ENCODE measurements at places on chromosomes 1 and 21.

- peak; percentile 81 for DNase-seq
Observed at GRCh38 chr1:54857746-54858561, 29.0 kb downstream of the DHCR24 start.

DNA sequence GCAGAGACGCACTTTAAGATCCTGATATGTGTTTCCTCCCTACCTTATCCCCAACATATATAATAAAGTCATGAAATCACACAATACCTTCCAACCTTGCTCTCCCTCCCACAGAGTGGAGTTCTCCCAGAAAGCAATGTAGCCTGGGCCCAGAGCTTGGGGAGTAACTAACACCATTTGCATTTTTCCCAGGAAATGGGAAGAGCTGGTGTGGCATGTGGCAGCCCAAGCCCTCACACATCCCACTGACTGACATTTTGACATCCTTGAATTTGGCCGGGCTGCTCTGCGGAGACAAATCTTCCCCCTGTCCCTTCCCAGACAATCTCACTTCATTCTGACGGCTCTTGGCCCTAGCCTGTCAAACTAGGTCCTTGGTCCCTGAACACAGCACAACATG, 37.0 kb upstream of the ATP2B4 start:
- no peak for DNase-seq

DNA sequence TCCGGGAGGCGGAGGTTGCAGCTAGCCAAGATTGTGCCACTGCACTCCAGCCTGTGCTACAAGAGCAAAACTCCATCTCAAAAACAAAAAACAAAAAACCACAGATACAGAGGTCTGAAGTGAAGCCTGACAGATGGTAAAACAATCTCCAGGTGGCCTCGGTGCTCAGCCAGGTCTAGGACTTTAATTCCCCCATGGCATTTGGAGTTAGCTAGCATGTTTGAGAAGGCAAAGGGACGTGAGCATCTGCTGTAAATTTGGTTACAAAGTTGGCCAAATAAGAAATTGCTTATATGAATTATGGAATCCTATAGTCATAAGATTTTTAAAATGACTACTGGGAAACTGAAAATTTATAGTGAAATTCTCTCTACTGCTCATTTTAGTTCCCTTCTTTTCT, 98.3 kb upstream of the FMN2 start:
- no peak for DNase-seq

GRCh38 chr1:52634111-52634510, 1.1 kb downstream of the SHISAL2A start:
- no peak for DNase-seq

DNA sequence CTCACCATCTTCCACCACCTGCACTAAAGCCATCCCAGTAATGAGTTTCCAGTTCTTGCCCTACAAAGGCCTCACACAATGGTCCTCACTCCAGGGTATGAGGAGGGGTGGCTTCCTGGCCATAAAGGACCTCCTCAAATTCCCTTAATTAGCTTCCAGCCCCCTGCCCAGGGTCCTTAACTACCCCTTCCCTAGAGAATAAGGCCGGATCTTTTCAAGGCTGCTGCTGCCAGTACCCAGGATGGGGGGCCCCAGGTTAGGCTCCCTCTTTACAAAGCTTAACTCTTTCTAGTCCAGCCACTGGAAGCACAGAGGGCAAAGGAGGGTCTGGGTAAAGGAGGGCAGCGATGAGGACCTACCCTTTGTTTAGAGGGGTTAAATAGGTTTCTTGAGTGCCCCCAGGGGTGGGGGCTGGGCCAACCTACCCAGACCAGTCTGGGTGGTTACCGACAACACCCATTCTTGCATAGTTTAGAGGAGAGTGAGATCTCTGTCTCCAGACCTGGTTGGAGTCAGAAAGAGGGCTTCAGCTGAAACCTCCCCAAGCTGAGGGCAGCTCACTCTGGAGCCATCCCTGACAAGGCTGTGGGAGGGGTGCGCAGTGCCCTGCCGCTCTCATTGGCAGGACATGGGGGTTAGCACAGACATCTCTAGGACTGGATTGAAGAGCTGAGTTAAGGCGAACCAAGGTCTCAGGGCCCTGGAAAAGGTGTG, 7.1 kb downstream of the BLACAT1 start:
- no peak for DNase-seq

DNA sequence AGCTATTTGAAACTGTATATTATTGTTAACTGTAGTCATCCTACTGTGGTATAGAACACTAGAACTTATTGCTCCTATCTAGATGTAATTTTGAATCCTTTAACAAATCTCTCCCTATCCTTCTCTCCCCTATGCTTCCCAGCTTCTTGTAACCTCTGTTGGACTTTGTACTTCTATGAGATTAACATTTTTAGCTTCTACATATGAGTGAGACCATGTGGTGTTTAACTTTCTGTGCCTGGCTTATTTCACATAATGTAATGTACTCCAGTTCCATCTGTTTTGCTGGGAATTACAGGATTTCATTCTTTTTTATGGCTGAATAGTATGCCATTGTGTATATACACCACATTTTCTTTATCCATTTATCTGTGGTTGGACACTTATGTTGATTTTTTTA, 64.5 kb upstream of the KIAA1614 start:
- DNase-seq: no peak

DNA sequence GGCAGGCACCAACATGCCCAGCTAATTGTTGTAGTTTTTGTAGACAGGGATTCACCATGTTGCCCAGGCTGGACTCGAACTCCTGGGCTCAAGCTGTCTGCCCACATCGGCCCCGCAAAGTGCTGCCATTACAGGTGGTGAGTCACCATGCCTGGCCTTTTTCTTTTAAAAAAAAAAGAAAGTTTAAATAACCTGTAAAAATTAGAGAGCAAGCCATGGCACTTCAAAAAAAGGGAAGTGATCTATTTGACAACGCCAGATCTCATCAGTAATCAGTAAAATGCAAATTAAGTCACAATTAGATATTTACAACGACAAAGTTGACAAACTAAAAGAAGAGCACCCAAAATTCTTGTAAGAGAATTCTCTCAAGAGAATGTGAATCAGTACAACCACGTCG, 2.9 kb upstream of the RBBP5 start:
- DNase-seq: no peak

- peak; percentile 1 for DNase-seq
Observed at GRCh38 chr1:92736395-92736794, 48.5 kb downstream of the EVI5 start.

- DNase-seq: no peak
Observed at GRCh38 chr1:205991237-205991636, 12.0 kb downstream of the RAB7B start.

DNA sequence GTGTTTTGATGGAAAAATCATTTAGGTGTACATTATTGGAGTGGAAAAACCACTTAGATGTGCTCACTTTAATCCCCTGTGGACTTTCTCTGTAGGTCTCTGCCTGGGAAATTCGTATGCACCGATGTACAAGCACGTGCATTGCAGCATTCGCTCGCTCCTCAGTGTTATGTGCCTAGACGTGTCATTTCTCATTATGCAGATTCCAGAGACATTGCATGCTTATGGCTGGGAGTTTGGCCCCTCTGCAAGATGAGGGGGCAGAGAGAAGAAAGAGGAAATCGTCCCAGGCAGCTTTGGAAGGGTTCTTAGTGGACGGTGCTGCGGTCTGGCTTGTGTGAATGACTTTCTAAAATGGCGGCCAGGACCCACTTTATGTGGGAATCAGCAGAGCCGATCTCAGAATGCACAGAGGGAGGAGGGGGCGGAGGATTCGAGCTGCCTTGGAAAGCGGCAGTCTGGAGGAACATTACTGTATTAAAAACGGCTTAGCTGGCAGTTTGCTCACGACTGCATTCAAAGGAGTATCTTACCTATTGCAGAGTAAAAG, 2.3 kb downstream of the SPEN start:
- peak; percentile 83 for DNase-seq

DNA sequence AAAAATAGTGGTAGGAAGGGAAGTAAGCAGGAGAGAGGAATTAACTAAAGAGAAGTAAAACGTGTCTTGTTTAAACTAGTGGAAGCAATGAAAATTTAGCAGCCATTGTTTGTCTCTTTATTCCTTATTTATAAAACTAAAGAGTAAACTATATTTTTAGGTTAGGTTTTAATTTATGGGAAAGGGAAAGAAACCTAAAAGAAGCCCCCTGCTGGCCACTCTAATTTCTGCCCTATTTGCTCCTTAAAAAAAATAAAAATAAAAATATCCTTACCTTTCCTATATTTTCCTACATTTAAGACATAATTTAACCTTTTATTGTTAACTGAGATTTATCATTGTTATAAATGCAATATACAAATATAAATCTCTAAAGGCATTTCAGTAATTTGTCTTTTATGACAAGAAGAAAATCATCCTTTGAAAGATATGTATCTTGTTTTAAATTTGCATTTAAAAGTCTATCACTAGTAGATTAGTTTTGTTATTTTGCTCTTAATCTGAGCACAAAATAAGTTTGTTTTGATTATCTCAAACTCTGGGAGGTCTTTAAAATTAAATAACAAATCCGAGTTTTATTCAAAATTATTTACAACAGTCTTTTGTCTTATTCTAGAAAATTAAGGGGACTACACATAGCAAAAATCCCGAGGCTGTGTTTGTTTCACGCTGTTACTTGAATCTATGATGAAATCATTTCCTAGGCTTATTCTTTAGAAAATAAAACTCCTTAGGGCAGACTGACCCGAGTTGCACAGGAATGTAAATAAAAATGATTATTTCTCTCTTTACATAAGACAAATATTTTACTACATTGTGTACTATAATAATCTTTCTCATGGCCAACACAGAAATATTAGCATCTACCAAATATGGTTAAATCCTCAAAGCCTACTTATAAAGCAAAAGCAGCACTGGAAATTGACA, 201.7 kb downstream of the NRIP1 start:
- DNase-seq: peak; percentile 19

DNA sequence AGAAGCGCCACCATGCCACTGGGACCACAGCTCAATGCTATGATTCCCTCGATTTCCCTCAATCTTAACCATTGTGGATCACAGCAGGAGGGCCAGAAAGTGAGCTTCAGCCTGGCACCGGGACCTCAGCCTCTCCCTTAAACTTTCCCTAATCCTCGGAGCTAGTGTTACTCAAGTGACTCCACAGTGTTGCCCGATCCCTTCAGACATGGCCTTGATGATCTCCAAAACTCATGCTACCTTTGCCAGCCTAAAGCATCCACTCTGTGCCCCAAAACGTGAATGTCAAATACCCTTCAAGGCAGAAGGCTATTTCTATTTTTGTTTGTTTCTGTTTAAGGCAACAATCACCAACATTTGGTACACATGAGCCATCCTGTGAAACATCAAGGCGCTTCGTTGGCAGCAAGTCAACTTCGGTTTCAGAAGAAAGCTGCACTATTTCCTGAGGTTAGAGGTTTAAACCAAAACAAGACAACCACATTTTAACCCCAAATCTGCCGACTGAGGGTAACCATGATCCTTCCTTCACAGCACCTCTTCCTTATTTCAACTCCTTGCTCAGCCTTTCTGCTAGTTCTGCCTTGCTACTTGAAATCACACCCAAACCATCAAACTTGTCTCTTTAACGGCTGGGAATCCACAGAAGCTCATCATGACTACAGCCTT, 94.4 kb upstream of the KRTAP19-8 start:
- DNase-seq: no peak

GRCh38 chr1:216887032-216887431, 163.8 kb upstream of the ESRRG start:
- no peak for DNase-seq

DNA sequence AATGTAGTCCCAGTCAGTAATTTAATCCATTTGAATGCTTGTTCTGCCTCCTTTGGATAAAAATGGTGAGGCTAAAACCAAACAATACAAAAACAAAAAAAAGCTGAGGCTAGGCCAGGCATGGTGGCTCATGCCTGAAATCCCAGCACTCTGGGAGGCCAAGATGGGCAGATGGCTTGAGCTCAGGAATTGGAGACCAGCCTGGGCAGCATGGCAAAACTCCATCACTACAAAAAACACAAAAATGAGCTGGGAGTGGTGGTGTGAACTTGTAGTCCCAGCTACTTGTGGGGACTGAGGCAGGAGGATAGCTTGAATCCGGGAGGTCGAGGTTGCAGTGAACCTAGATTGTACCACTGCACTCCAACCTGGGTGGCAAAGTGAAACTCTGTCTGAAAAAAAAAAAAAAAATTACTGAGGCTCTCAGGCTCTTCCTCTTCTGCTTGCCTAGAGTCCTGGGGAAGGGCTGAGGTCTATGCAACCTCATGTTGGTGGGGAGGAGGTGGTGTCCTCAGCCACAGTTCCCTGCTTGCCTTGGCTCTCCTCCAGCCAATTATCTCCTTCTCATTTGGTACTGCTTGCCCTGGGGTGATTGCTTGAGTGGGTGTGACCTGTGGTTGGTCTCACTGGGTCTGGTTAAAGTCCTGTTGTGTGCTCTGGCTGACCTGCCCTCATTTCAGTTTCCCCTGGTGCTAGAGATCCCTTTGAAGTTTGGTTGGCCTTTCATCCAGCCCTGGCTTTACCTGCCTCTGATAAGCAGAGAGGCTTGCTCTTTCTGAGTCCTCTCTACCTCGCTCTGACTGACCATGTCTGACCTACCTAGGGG, 20.9 kb downstream of the S1PR1 start:
- DNase-seq: peak; percentile 80

DNA sequence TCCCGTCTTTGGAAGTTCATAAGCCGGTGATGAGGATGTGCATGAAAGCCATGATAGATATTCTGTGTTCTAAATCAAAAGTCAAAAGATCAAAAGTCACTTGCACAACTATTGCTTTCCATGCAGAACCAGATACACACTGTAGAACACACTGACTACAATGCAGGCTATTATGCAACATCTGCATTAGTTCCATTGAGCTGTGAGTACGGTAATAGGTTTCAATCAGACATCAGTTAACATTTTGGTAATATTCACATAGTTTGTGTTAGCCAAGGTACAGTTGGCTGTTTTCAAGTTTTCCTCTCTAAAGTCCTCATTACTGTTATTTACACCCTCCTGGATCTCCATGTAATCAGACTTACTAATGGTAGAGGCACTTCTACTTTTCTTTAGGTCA, 3.1 kb downstream of the KCNA2 start:
- DNase-seq: no peak

DNA sequence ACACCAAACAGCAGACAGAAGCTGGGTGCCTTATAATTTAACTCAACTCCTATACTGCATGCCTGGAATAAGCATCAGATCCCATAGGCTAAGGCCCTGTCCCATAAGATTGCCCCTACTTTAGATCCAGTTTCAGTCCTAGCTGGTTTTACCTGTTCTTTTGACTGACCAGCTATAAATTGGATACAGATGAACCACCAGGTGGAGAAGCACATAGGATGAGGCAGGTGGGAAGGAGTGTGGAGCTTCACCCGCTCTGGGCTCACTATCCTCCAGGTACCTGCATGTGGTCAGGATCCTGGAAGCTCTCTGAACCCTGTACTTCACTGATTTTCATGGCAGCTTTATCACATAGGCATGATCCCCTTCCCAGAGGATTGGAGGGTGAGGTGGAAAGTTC, 51.3 kb downstream of the MAST2 start:
- no peak for DNase-seq
